ENCODE measurements at places on chromosomes 12 and 14.

DNA sequence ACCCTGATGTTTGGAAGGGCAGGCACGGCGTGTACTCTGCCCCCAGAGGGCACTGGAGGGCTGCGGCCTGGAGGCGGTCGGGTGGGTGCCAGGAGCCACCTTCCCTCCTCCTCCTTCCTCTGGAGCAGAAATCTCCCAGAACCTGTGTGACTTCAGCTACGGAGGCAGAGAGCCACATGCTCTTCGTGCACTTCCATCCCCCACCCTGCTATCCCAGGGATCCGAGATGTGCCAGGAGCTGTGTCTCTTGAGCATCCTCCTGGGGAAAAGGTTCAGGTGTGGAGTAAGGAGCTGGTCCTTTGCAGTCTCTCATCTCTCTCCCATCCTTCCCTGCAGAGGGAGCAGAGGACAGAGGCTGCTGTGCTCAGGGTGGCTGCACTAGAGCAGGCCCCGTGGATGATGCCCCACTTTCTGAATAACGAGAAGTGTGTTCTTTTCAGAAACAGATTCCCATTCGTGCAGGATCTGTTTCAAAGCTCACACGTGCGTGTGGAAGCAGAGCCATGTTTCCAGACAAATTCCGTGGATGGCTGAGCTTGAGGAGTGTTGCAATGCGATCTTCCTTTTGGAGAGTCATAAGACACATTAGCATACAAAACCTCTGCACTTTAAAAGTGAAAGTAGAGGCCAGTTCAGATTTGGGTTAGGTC is 162.9 kb downstream of the ADGRD1 start:
- no peak for DNase-seq

DNA sequence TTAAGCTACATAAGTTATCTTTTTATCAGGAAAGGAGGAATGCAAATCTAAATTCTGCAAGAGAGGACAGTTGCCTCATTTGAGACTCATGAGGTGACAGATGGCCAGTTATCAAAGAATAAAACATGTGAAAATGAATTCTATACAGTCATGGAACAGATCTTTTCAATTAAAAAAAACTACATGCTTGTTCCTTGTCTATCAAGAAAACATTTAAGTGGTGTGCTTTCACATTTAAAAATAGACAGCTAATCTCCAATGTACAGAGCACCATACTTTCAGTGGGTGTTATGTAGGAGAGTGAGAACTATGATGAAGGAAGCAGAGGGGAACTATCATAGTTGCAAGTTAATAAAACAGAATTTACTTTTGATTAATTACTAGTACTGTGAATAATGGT is 76.7 kb upstream of the TTC7B start:
- DNase-seq = no peak

- DNase-seq = no peak
Measured at GRCh38 chr14:69701857-69702256, 65.1 kb upstream of the SRSF5 start.

DNA sequence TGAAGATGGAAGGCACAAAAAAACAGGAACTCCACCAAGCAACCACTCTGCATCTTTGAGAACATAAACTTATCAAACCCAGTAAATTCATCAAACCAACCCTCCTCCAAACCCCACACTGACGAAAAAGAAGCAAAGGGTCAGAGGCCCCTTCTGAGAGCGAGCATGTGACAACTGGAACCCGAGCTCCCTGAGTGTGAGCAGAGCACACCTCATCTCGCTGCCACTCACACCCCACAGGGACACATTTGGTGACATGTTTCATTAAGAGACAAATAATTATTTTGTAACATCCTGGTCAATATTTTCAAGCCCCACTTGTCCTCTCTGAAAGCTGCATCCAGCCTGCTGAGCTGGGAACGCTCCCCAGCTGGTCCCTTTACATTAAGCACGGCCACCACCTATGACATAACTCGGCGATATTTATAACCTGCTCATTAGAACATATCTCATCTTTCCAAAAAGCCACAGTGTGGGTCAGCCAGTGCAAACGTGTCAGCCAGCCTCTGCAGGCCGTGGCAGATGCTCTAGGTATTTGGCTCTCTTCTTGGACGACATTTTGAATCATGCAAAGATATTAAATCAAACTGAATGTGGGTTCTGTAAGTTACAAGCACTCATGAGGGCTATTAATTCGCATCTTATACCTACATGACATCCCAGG is 120.1 kb downstream of the TTC7B start:
- no peak for DNase-seq

DNA sequence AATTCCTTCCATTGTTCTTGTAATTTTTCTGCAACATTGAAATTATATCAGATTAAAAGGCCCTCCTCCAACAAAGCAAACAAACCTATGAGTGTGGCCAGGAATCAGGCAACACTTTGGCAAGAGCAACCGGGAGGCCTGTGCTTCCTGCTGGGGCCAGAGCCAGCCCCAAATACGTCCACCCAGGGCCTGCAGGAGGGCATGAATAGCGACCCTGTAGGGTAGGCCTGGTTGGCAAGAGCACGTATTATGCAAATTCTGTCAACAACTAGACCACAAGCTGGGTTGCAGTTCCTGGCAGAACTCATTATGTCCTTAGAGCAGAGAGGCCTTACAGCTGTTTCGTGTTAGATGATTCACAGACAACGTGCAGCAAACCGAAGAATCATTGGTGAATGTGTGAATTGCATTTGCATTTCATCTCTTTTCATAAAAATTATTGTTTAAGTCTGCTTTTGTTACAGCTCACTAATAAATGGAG is 26.9 kb upstream of the LGALS3 start:
- DNase-seq = peak; percentile 88

GRCh38 chr14:34018125-34018524 is 67.3 kb upstream of the EGLN3 start:
- DNase-seq = peak; percentile 47

DNA sequence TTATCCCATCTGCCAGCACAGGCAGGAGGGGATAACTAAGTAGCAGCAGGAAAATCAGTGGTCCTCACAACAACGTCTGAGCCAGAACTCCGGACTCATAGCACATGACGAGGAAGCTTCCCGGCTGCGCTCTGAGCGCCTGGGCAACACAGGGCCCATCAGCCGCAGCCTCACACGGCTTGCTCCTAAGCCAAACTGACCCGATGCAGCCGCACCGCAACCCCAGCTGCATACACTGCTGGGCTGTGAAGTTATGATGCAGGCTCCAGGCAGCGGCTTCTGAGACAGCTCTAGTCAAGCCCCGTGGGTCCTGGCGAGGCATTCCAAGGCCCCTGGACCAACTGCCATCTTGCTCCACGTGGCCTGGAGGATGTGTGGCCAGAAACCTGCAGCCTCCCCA is 28.1 kb downstream of the ZFYVE21 start:
- no peak for DNase-seq
